ENCODE measurements at places on chromosomes 3 and 15. TPM values are rescaled to one million over a fixed set of nuclear protein-coding genes. Genes with fewer than 3 reads are reported as not detected.
A peak's percentile ranks its signal among the peaks of the same experiment; 100 is the strongest.

Gene PLSCR2
- not detected for total RNA-seq

DNA sequence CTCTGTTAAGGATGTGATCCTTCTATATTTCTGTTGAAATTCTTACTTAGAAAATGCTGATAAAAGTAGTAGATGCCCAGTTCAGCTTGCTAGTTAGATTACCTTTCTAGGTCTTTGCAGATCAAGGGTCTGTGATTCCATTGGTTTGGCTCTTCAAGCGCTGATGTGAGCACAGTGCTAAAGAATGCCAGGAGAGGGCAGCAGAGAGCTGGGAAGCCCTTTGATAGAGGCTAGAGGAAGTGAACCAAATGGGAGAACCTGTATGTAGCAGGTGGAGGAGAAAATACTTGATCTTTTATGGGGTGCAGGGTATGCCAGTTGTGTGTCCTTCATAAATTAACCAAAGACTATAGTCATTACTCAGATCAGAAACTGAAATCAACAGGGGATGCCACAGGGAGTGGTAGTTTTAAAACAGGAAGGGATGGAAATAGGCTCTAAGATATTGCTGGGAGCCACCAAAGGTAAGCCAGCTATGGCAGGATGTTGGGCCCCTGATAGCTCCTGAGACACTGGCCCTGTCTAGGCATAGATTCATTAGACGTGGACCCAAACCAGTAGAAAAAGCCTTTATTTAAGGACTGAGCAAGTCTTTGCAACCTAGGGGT lies 677.4 kb downstream of the SQOR start:
- DNase-seq: peak; percentile 67

DNA sequence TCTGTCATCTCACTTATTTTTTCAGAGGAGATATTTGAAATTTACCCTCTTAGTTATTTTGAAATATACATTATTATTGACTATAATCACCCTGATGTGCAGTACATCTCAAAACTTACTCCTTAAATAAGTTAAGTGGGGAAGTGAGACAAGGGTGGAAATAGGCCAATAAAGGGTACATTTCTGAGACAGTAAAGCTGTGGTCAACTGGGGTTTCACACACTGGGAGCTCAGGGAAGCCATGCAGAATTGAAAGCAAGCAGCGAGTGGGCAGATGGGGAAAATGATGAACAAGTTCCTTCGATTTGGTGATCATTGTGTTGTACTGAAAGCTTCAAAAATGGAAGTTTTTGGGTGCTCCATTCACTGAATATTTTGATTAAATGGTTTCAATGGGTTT lies 21.6 kb upstream of the MOBP start:
- no peak for DNase-seq

DNA sequence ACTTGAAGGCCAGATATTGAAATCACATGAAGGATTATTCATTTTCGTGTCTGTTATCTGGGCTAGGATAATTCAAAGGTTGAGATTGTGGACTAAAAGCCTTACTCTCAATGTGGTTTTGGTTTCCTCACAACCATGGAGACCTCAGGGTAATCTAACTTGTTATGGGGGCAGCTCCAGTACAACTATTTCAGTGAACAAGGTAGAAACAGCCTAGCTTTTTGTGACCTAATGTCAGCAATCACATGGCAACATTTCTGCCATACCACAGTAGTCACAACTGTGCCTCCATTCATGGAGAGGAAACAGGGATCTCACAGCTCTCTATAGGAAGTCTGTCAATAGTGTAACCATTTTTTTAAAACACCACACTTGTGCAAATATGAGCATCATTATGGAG lies 62.4 kb upstream of the RARB start:
- DNase-seq: no peak

- DNase-seq: no peak
Observed at GRCh38 chr15:62020576-62021160, 39.6 kb downstream of the VPS13C start.

Gene OR5K2
- not detected for total RNA-seq

Gene PFN2
- 61.3 TPM for total RNA-seq
